NCI-H1092 treated with DMSO at 0.1 percent for 48 hours (cell line): ENCODE measurements at places on chromosomes 16 and 17.
A peak's percentile ranks its signal among the peaks of the same experiment; 100 is the strongest.

DNA sequence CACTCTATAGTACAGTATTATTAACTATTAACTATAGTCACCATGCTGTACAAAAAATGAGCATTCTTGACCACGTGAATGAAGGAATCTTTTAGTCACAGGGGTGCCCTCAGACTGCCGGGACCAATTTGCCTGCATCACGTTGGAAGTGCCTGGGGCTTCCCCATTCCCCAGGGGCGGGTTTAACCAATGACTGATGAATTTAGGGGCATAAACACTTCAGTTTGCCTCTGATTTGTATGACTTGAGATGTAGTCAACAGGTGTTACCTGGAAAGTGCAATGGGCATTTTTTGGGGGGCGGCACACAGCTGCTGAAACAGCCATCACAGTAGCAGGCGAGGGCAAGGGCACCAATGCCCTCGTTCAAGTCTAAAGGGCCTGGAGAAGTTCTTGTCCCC lies 8.7 kb upstream of the PYY start:
- DNase-seq: no peak

DNA sequence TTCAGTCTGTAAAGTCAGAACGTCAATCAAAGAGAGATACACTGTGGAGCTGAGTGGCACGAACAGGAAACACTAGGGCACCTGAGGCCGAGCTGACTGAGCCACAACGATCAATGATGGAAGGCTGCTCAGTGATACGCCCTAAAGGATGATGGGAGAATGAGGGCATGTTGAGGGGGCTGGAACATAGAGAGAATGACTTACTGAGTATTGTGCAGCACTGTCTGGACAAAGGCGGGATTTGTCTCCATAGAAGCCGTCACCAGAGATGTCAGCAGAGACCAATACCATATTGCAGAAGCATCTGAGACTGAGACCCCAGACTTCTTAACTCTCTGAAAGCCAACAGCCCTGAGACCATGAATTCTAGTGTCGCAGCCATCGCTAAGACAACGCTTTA lies 33.4 kb downstream of the ZZEF1 start:
- no peak for DNase-seq

DNA sequence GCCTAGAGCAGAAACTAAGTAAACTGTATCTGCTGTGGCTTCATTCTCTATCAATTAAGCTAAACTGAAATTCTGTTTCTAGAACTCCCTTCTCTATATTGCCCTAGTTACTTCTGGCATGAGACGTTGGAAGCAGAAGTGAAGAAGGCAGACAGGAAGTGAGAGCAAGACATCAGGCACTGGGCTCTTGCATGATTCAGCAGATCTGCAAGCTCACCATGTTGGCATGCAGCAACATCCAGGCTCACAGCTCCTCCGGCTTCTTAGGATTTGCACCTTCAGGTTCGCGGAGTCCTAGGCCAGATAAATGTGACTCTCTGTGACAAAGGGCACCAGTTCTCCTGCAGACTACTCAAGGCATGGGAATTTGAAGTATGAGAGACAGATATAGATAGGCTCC lies 148.3 kb downstream of the CDH8 start:
- no peak for DNase-seq

GRCh38 chr17:45300060-45300751 lies 16.6 kb downstream of the MAP3K14 start:
- no peak for DNase-seq

DNA sequence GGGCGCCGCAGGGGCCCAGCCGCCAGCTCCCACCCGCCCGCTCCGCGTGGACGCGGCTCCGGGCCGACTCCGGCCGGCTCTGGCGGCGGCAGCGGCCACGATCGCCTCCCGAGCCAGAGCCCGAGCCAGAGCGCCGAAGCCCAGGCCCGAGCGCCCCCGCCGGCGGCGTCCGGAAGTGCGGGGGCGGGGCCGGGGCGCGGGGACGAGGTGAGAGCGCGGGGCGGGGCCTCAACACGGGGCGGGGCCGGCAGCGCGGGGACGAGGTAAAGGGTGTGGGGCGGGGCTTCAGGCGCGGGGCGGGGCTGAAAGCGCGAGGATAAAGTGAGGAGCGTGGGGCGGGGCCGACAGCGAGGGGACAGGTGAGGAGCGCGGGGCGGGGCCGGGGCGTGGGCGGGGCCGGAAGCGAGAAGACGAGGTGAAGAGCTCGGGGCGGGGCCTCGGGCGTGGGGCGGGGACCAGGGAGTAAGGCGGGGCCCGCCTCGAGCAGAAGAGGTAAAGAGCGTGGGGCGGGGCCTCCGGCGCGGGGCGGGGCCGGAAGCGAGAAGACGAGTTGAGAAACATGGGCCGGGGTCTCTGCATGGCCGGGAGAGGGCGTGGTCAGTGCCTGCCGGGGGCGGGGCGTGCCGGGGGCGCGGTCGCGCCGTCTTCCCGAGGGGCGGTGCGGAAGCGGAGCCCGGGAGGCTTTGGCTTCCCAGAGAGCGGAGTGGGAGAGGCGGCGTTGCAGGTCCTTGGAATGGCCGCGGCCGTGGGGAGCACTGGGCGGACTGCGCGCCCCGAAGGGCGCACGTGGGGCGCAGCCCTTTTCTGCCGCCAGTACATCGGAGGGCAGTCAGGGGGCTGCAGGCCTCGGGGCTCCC lies at the start of gene AXIN1:
Gene AXIN1 (minus strand): TSS at position 177 of the 857 bp plus-strand sequence. CDS start 5,698 bp downstream, outside the sequence.
- DNase-seq: peak; percentile 98

DNA sequence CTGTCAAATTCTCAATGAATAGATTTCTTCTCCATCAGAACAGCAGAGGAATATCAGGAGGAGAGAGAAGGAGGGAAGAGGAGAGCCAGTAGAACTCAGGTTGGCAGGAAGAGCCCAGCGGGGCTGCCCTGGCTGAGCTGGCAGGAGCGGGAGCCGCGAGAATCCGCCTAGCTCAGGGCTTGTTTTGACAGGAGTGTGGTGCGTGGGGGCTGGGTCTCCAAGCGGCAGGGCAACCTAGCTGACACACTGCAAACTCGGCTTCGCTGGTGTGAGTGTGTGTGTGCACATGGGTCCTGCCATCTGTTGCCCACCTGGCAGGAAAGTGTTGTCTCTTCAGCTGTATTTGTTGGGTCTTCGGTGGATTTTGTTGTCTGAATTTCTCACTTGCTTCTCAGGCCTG lies 27.9 kb upstream of the BCAR1 start:
- peak; percentile 52 for DNase-seq

DNA sequence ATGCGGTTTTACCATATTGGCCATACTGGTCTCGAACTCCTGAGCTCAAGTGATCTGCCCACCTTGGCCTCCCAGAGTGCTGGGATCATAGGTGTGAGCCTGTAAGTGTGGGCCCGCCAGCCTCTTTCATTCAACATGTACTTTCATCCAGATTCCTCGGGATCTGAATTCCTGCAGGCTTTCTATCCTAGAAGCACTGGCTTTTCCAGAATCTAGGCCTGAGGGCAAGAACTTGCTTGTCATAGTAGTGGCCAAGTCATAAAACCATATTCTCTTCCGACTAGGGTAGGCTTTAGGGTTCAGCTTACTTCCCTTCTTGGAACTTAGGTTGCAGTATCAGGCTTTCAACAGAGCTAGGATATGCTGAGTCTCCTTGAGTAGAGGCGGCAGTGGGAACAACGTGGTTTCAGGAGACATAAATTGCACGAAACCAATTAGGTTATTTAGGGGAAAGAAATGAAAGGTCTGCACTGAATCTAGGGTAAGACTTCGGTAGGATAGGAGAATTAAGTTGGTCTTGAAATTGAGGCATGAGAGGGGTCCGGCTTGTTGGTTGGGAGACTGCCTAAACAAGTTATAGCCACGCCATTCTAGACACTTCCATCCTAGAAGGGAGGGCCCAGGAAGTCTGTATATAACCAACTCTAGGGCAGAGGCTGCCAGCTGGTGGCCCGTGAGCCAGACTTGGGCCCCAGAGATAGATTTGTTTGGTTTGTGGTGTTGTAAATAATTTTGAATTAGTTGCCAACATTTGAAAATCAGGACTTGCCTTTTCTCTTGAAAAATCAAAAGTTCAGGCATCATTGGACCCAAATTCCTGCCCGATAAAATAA lies 15.6 kb downstream of the SLC7A6 start:
- DNase-seq: no peak

DNA sequence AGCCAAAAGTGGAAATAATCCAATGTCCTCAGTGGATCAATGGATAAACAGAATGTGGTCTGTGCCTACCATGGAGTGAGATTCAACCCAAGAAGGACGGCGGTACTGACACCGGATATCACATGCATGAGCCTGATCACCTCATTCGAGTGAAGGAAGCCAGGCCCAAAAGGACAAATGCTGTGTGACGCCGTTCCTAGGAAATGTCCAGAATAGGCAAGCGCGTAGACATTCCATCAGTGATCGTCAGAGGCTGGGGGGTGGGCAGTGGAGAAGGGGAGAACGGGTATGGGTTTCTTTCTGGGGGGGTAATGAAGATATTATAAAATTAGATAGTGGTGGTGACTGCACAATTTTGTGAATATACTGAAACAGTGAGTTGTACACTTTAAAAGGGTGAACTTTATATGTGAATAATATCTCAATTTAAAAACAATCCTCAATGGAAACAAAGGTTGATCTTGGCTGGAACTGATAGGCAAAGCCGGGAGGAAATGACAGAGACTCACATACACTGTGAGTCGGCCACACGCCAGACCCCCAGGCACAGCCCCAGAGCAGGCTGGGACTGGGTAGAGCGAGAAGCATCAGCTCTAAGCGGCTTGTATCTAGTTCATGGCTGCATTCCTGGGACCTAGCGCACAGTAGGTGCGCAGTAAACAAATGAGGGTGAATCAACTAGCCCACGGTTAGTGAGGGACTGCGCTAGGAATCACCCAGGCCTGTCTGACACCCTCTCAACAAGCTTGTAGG lies 3.5 kb downstream of the DBNDD1 start:
- no peak for DNase-seq

DNA sequence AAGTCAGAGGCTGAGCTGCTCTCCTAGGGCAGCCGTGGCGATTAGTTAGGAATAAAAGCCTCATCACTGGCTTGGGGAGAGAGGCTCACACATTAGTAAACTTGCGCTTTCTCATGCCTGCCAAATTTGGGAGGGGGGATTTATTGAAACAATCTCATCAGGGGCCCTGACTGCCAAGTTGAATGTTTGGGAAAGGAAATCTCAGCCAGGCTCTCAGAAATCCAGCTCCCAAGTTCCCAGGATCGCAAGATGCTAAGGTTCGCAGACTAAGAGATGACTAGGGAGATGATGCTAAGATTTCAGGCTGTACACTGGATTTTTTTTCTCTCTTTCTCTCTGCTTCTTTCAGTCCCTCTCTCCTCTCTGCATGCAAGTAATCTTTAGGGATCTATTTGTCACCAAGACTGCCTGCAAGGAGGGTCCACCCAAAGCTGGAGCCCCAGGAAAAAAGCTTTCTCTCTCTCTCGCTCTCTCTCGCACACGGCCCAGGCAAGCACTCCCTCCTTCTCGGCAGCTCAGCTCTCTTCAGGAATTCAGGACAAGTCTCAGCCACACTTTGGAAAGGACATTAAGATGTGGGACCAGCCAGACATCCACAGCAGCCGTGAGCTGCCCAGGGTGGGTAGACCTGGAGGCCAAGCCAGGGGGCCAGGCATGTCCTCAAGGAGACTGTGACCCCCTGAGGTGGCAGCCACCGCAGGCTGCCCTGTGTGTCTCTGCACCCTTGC lies 1.4 kb downstream of the GPR139 start:
- DNase-seq: no peak

GRCh38 chr17:17531156-17531555 lies 35.0 kb upstream of the RASD1 start:
- no peak for DNase-seq

DNA sequence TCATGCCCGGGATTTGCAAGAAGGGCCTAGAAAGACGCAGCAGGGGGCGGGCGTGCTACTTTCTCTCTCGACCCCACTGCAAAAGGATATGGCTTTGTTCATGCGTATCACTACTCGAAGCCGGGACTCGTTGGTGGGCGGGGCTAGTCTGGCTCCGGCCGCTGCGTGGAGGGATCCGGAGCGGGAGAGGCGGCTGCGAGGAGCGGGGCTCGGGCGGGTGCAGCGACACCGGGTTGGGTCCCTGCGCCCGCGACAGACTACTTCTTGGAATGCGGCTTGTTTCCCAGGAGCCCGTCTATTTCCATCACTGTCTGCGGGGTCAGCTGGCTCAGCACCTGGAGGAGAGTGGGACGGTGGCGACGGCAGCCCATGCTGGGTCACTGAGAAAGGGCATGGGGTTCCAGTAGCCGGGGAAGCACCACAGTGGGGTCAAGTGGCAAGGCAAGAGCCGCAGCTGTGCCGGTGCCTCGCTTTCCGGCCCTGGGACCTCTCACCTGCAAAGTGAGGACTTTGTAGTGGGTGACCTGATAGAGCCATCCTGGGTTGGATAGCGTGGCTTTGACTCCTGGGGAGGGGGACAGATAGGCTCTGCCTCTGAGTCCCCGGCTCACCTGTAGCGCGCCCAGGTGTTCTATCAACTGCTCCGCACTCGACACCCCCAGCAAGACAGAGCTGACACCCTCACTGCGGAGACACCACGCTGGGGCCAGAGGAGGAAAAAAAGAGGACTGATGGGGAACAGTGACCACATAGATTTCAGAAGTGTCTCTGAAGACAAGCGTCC lies 6.6 kb downstream of the KCNAB3 start:
- no peak for DNase-seq

- no peak for DNase-seq
Measured at GRCh38 chr17:9968881-9969280, 63.8 kb upstream of the RCVRN start.

GRCh38 chr17:19678581-19679453 lies 30.3 kb downstream of the ALDH3A2 start:
- no peak for DNase-seq

DNA sequence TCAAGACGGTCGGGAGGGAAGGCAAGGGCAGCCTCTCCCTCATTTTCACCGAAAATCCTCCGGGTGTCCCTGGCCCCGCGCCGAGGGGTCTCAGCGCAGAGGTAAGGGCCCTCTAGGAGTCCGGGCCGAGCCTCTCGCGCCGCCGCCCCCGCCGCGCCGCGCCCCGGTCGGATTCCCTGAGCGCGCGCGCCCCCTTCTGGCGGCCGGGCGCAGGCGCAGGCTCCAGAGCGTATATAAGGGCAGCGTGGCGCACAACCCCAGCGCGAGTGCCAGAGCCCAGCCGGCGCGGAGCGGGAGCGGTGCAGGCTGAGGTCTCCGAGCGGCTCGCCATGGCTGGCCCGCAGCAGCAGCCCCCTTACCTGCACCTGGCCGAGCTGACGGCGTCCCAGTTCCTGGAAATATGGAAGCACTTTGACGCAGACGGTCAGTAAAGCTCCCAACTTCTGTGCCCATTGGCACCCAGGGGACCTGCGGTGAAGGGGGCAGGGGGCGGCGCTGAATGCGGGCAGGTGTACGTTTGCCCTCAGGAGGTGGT lies at the start of gene CALB2:
Gene CALB2 (plus strand): TSS at position 260 of the 535 bp plus-strand sequence. CDS start 70 bp downstream, at position 330.
- DNase-seq: peak; percentile 51

DNA sequence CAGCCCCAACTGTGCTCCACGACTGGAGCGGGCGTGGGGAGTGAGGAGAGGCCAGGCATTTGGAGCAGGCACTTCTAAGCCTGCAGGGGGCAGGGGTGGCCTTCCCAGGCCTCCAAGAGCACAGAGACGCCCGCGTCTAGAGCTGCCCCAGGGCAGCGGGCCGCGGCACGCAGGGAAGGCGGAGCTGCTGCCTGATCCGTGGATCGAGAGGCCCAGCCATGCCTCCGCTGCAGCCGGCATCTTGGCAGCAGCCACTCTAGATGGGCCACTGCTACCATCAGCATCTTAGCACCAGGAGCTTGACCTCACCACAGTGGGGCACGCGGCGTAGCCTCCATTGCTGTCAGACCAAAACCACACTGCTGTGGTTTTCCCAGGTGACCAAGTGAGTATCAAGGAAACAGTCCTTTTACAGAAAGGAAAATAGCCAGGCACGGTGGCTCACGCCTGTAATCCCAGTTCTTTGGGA lies 20.4 kb upstream of the WDR45B start:
- no peak for DNase-seq

GRCh38 chr17:42053731-42054500 lies 3.5 kb upstream of the C17orf113 start:
- DNase-seq: no peak
